ENCODE measurements at places on chromosomes 7 and 10.

DNA sequence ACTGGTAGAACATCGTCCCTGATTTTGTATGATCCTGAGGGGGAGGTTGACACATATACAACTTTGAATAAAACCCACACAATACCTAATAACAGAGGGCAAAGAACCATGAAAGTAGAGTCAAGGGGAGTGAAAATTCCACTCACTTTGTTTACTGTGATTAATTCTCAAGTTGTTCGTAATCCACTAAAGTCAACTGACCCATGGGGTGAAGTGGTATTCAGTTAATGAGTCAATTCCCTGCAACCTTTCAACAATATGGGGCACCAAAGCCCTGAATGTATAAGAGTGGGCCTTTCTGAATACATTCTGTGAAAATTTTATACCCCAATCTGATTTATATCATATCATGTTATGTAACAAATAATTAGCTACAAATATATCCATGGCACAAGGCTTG is 39.0 kb upstream of the C10orf67 start:
- DNase-seq = no peak

- DNase-seq = no peak
Observed at GRCh38 chr7:122833888-122834570, 52.2 kb downstream of the CADPS2 start.

GRCh38 chr10:5525561-5526341 is 990 bp downstream of the CALML3 start:
- no peak for DNase-seq

DNA sequence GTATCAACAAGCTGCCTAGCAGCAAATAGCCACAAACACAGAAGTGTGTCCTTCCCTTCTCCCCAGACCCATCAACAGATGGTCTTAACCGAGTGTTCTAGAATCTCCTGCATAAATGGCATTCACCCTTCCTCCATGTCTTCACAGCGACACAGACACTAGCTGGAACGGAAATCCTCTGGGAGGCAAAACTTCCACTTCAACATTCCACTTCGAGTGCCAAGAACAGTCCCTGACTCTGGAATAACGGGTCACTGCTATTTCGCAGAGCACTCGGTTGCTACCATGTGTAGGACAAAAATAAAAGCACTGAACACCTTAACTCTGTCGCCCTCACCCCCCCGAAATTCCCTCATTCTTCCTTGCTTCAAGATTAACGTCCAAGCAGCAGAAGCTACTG is 65.1 kb downstream of the SFMBT2 start:
- no peak for DNase-seq

DNA sequence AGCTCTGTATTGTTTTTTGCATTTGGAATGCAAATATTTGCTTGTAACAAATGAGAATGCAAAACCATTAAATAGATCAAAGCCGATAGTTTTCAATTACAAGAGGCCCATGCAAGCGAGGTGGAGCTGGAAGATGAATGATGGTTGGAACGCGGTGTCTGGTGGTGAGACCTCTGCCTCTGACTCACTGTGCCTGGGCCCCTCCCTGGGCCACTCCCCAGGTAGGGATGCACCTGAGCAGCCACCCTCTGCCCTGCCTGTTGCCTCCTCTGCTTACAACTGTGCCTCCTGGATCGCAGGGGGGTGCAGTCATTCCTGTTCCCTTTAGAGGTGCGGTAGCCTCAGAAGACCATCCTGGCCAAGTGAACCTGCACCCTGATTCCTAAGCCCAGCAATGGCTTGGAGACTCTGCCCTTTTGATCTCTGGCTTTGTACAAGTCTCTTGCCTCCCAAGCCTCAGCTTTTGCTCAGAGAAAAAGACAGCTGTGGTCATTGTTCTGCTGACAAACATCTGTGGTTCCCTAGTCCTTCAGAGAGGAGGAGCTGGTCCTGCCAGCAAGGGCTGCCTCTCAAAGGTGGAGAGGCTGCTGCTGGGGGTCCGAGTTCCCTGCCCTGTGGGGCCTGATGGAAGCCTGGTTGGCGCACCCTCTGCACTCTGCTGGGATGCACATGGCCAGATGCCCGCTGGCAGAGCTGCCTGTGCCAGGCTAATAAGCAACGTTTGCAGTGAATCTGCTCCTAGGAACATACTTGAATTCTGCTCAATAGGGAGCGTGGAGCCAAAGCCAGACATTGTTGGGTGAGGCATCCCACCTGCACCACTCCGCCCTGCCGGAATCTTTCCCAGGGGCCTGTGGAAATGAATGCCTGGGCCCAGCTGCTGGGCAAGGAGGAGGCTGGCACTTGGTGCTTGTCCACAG is 126.3 kb upstream of the TCERG1L start:
- DNase-seq = no peak

- DNase-seq = no peak
Observed at GRCh38 chr7:36711256-36711655, 13.0 kb downstream of the AOAH start.

DNA sequence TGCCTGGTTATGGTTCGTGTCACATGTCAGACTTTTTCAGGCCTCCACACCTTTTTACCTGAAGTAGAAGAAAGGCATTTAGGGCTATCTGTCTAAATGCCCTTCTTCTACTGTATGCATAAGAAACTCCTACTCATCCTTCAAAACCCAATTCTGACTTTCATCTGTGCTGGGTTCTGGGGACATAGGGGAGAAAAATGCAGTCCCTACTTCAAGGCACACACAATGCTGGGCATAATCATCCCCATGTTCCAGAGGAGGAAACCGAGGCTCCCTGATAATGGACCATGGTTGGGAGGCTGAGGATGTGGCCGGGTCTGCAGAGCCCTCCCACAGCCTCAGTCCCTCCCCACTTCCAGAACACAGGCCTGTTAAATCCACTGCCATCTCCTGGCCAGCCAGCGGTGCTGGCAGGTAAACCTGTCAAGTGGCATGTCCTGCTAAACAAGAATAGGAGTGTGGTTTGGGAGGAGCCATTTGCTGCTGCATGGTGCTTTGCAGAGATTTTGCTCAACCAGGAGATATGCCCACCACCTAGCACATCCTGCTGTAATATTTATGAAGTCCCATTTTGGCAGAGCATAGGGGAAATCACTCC is 32.0 kb downstream of the GRID1 start:
- no peak for DNase-seq

- DNase-seq = no peak
Observed at GRCh38 chr10:2978574-2979273, 88.6 kb upstream of the PFKP start.

GRCh38 chr7:158500651-158501052 is 87.0 kb downstream of the PTPRN2 start:
- no peak for DNase-seq

GRCh38 chr10:117938104-117938503 is 108.6 kb downstream of the RAB11FIP2 start:
- no peak for DNase-seq

DNA sequence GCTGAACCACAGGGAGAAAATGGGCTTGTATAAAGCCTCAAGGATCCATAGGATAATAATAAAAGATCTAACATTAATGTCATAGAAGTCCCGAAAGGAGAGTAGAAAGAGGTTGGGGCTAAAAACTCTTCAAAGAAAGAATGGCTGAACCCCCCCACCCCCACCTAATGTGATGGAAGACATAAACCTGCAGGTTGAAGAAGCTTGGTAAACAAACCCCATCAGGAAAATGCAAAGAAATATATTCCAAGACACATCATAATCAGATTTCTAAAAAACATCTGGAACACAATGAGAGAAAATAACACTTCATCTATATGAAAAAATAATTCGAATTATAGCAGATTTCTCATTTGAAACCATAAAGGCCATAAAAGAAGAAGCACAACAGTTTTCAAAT is 105.6 kb upstream of the BAIAP2L1 start:
- no peak for DNase-seq

- DNase-seq = no peak
Observed at GRCh38 chr10:110993024-110993693, 73.8 kb downstream of the SHOC2 start.

- DNase-seq = no peak
Observed at GRCh38 chr10:80648106-80648505, 110.4 kb downstream of the SH2D4B start.
